ENCODE measurements at places on chromosomes 5 and 9. TPM values are rescaled to one million over a fixed set of nuclear protein-coding genes. Genes with fewer than 3 reads are reported as not detected.
A peak's percentile ranks its signal among the peaks of the same experiment; 100 is the strongest.

RXRA gene
- 31.6 TPM for total RNA-seq

C9orf50 gene
- total RNA-seq, result not detected

KCNIP1 gene
- not detected for total RNA-seq

STOML2 gene
- total RNA-seq, result 264 TPM

- no peak for DNase-seq
Measured at GRCh38 chr5:76257897-76258296, 145.2 kb upstream of the IQGAP2 start.

DNA sequence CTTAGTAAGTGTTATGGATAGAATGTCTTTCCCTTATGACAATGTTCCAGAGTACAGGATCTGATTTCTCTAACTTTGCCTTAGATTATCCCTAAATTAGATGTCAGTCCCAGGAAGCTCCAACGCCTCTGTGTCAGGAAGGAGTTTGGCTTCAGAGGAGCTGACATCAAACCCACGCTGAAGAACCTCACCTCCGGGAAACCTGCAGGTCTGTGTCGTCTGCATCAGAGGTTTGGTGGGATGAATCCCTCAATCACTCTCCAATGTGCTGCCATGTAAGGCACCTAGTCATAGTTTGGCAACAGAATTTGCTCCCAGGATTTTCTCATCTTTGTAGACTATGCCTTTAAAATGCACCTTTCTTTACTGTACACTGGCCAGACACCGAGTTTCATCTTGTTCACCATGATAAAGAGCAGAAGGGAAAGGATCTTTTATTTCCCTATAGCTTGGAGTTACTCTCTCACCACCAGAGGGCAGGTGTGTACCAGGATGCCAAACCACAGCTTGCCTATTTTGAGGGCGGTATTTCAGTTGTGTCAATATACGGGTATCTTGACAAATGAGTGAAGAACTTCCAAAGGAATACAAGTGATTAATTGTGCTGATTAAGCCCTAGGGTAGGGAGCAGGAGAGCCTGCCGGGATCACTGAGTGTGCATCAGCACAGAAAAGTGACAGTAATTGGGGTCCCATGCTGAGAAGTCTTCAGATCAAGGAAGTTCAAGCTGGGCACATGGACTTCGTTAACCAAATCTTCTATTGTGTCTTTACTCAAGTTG, 23.4 kb downstream of the MINAR2 start:
- DNase-seq, result peak; percentile 50

DNA sequence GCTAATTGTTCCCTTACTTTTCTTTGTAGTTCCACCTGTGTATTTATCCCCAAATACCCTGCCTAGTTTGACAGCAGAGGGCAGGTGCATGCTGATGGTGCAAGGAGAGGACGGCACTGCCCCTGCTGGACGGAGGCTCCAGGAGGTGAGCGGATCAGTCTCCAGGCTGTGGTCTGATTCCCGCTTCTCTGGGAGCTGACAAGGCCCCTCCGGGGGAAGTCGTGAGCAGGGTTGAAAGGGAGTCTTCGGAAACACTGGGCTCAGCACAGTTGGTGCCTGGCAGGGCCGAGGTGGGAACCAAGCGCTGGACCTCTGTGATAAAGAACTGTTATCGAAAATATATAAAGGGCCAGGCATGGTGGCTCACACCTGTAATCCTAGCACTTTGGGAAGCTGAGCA, 52.9 kb downstream of the RASGEF1C start:
- no peak for DNase-seq

- no peak for DNase-seq
Measured at GRCh38 chr5:82812575-82812974, 264.6 kb downstream of the TMEM167A start.
